ENCODE measurements at places on chromosomes 2 and 18.

DNA sequence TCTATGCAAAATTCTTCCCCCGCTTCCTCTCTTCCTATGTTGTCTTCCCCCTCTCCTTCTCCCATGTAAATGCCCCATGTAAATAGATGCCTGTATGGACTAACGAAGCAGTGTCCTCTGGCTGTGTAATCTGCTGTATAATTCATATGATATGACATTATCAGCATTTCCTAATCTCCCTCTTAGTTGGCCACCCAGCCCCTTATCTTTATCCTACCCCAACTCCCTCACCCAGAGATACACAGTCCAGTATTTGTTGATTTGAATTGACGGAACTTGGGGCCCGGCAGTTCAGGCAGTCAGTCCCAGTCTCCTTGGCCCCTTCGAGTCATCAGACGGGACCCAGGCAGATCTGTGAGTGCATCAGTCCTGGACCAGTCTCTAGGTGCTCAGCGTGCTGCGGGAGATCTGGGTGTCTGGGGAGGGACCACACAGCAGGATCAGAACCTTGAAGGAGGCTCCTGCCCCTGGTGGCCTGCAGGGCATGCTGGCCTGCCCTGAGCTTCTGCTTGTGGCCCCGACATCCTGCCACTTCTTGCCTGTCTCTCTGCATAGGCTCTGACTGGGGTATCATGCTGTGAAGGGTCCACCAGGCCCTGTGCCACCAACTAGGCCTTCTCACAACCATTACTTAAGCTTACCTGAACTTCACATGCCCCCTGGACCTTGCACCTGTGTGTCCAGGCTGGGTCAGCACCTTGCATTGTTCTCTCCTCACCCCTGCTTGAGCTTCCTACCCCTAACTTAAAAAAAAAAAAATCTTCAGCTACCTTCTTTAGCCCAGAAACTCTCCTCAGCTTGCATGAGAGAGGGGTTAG lies 88.1 kb upstream of the ATL2 start:
- no peak overlapping the region for H3K4me3 ChIP-seq
- no peaks in the 10 kb centered on the region for H3K4me1 ChIP-seq
- no peak for DNase-seq
- no peaks in the 10 kb centered on the region for H3K27me3 ChIP-seq
- no peaks in the 10 kb centered on the region for H3K36me3 ChIP-seq

DNA sequence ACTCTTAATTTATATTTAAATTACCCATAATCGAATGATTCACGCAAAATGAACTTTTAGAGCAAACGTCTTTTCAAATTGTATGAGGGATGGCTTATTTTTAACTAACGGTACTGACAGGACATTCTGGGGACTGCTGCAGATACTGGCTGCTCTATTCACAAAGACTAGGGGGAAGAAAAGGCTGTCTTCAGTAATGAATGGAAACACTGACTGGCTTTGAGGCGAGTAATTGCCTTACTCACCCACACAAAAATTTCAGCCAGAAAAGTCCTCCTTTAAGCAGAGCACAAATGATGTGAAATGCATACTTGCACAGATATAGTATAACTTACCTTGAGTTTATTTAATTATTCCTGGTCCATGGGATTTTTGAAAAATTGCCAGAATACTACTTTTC lies 852.6 kb downstream of the DPP10 start:
- H3K27me3 ChIP-seq: no peaks in the 10 kb centered on the region
- H3K4me1 ChIP-seq: no peaks in the 10 kb centered on the region
- H3K4me3 ChIP-seq: no peak overlapping the region
- no peaks in the 10 kb centered on the region for H3K36me3 ChIP-seq
- no peak overlapping the region for H3K27ac ChIP-seq

DNA sequence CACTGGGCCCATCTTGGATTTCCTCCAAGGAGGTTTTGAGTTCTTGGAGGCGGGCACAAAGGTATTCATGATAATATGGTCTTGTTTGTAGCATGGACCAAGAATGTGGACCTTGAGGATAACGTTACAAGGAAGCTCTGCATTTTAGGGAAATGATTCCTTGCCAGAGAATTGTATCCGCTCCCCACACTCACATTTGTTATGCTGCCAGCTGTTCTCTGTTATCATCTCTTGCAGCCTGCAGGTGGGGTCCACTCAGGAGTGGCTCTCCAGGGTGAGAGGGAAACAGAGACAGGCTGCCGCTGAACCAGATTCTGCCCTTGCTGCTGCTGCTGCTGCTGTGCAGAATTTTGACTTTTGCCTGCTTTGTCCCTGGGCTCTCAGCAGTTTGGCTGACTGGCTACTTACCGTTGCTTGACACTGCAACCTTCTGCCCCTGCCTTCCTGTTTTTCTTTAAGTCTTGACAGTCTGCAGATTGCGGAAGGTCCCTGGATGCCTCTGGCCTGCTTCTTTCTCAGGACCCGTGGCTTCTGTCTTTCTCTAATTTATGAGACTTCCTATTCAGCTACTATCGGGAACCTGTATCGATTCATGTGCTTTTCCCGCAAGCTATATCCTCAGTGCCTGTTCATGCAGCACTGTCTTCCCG lies 122.3 kb upstream of the DOCK10 start:
- H3K36me3 ChIP-seq: no peaks in the 10 kb centered on the region
- H3K27me3 ChIP-seq: no peaks in the 10 kb centered on the region
- no peak overlapping the region for H3K27ac ChIP-seq
- no peak overlapping the region for H3K4me3 ChIP-seq
- H3K4me1 ChIP-seq: no peaks in the 10 kb centered on the region

GRCh38 chr2:42951263-42951938 lies 159.0 kb upstream of the HAAO start:
- peak; percentile 27 for DNase-seq
- peak overlapping the region; percentile 60 for H3K27ac ChIP-seq
- no peaks in the 10 kb centered on the region for H3K27me3 ChIP-seq
- H3K4me3 ChIP-seq: no peak overlapping the region
- peaks cover 18% of the 10 kb centered on the region for H3K4me1 ChIP-seq

GRCh38 chr2:85181844-85182456 lies 48.8 kb downstream of the TCF7L1 start:
- no peak overlapping the region for H3K4me3 ChIP-seq
- DNase-seq: no peak
- H3K4me1 ChIP-seq: peaks cover 34% of the 10 kb centered on the region
- no peak overlapping the region for H3K27ac ChIP-seq

- H3K27me3 ChIP-seq: no peaks in the 10 kb centered on the region
- H3K36me3 ChIP-seq: no peaks in the 10 kb centered on the region
- no peak for DNase-seq
- no peaks in the 10 kb centered on the region for H3K4me1 ChIP-seq
- no peak overlapping the region for H3K4me3 ChIP-seq
- H3K27ac ChIP-seq: no peak overlapping the region
Measured at GRCh38 chr2:138390316-138390945, 111.1 kb upstream of the SPOPL start.

DNA sequence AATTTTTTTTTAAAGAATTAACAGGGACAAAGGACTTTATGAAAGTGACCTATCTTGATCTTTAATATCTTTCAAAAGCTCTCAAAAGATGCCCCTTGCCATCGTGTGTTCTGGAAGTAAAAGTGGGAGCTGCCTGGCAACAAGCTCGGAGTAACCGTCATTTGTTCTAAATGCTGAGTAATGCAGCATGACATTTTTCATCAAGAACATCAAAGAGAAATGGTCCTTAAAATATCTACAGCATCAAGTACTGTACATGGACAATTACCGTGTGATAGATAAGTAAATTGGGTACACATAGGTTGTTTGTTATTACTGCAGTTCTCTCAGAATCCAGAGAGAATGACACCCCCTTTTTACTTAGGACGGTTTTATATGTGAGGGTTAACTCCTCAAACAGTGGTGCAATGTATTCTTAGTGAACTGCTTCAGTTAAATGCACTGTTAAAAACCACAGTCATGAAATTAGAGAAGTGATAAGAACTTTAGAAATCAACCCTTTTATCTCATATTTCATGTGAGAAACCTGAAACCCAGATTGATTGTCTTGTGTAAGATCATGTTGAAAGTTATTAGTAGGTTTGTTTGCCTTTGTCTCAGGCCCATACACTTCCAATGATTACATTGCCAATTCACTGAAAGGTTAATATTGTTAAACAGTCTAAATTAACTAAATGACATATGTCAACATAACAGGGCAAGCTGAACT lies 90.6 kb upstream of the HNMT start:
- H3K4me1 ChIP-seq: no peaks in the 10 kb centered on the region
- DNase-seq: no peak
- H3K36me3 ChIP-seq: no peaks in the 10 kb centered on the region
- H3K4me3 ChIP-seq: no peak overlapping the region
- no peaks in the 10 kb centered on the region for H3K27me3 ChIP-seq

DNA sequence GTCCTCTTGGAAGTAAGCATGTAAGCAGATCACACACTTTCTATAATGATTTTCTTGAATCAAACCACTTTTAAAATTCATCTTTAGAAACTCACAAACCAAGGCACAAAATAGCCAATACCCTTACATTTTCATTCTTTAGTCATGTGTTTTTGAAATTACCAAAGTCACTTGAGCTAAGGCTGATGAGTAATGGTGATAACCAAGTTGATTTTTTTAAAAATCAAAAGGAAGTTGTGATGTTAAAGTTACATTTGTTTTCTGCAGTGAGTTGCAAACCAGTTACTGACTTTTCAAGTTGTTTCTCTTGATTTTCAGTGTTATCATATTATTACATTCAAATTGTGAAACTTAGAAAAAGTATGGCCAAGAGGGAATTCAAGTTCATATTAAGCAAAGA lies 21.5 kb upstream of the IL18RAP start:
- no peaks in the 10 kb centered on the region for H3K36me3 ChIP-seq
- no peaks in the 10 kb centered on the region for H3K4me1 ChIP-seq
- no peak overlapping the region for H3K4me3 ChIP-seq
- no peak overlapping the region for H3K27ac ChIP-seq
- H3K27me3 ChIP-seq: no peaks in the 10 kb centered on the region

DNA sequence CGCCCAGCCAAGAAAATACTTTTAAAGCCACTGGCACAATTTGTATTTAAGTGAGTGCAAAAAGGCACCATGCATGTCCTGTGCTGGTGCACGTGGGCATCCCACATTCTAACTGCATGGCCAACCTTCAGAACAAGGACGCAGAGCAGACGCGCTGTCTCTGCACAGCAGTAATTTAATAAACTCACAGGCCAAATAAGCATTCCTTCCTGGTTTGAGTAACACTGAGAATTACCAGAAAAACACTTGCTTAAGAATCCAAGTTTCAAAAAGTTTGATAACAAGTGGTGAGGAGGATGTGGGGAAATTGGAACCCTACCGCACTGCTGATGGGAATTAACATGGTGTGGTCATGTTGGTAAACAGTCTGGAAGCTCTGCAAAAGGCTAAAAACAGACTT lies 38.7 kb downstream of the RPL31 start:
- no peaks in the 10 kb centered on the region for H3K27me3 ChIP-seq
- H3K4me1 ChIP-seq: no peaks in the 10 kb centered on the region
- no peak for DNase-seq
- no peak overlapping the region for H3K4me3 ChIP-seq
- peak overlapping the region; percentile 55 for H3K27ac ChIP-seq

DNA sequence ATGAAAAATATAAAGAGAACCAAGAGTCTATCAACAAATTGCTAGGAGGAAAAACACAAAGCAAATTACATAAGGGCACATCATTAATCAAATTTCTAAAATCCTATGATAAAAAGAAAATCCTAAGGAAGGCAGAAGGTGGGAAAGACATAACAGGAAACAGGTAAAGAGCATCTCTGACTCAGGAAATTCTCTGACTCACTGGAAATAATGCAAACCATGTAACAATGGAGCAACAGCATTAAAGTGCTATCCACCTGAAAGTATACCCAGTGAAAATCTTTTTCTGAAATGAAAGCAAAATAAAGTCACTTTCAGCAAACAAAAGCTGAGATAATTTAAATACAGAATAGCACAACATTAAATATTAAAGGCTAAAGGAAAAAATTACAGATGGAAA lies 10.9 kb downstream of the ALK start:
- H3K27ac ChIP-seq: no peak overlapping the region
- no peak overlapping the region for H3K4me3 ChIP-seq
- no peak for DNase-seq
- H3K36me3 ChIP-seq: no peaks in the 10 kb centered on the region

DNA sequence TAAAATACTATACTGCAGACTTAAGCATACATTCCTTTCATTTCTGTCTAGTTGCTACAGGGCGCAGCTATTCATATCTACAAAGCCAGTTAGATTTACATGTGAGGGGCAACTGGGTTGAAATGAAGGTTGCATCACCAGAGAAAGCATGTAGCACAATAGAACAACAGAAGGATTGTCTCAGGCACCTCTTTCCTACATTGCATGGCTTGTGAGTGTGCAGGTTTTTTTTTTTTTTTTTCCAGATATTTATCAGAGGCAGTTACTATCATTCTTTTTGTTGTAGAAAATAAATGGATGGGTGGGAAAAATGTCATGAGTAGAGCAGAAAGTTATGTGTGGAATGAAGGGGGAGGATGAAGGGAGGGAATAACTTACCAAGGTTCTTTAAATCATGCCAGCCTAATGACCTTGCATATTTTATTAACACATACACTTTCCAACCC lies 86.8 kb downstream of the ERBB4 start:
- no peak for DNase-seq
- no peaks in the 10 kb centered on the region for H3K36me3 ChIP-seq
- H3K4me3 ChIP-seq: no peak overlapping the region
- peaks cover 7% of the 10 kb centered on the region for H3K4me1 ChIP-seq
- H3K27ac ChIP-seq: no peak overlapping the region

DNA sequence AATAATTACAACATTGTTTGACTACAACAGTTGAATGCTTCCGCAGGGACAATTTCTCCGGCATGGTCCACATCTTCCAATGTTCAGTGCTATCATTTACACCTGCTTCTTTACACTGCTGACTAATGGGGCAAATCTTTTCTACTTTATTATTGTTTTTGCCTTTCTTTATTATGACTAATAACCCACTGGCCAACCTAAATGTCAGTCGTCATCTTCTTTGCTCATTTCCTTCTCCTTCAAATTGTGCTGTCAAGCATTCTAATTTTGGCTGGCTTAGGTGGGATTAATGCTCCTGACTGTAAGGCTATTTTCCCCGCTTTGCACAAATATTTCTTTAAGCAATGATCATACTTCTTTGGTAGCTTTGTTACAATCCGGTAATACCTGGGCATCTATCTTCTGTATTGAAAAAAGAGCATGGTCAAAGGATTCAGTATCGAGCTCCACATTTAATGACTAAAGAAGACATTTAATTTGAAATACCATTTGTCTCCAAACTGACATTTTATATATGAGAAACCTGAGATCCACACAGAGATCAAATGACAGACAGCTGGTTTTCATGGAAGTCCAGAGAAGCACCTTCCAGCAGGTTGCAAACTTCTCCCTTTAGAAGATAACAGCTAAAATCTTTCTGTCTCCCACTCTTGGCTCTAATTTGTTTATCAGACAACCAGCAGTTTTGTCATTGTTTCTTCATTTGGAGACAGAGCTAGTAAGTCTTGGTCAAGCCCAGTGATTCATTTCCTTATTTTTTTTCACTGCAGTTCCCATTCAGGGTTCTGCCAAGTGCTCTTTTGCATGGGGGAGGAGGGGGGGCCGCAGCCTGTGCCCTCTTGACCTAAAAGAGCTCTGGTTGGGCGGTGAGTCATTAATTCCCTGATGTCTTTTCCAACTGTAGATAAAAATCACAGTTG lies 132.9 kb downstream of the SOCS6 start:
- H3K27me3 ChIP-seq: no peaks in the 10 kb centered on the region
- H3K4me3 ChIP-seq: no peak overlapping the region
- no peaks in the 10 kb centered on the region for H3K36me3 ChIP-seq
- DNase-seq: peak; percentile 49
- peaks cover 19% of the 10 kb centered on the region for H3K4me1 ChIP-seq
